ENCODE measurements at places on chromosomes 11 and 22.

DNA sequence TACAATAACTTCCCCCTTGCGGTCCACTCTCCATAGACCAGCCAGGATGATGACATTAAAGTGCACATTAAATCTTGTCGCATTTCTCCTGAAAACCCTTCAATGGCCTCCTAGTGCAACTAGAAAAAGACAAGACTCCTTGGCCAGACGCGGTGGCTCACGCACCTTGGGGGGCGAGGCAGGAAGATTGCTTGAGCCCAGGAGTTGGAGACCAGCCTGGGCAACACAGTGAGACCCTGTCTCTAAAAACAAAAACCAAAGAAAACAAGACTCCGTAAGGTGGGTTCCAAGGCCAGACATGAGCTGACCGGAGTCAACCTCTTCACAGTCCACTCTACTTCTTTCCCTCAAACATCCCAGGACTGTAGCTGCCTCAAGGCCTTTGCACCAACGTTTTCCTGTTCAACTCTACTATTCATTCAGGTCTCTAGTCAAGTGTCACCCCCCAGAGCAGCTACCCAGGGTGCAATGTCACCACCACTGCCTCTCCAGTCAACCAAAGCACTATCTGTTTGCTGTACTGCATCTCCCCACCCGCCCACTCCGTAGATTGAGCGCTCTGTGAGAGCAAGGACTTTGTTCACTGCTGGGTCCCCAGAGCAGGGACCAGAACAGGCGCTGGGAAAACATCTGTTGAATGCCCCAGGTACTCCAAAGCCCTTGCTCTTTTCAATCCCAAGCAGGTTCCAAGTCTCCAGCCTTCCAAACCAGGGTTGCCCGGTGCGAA lies 739 bp downstream of the ZMAT5 start:
- DNase-seq = no peak

- DNase-seq = peak; percentile 75
These were observed 21.9 kb upstream of the SCN2B start for GRCh38 chr11:118198370-118198769.

GRCh38 chr11:34323601-34324000 lies 34.2 kb downstream of the ABTB2 start:
- no peak for DNase-seq

- no peak for DNase-seq
These were observed 23.1 kb upstream of the SEPTIN5 start for GRCh38 chr22:19691007-19691720.

DNA sequence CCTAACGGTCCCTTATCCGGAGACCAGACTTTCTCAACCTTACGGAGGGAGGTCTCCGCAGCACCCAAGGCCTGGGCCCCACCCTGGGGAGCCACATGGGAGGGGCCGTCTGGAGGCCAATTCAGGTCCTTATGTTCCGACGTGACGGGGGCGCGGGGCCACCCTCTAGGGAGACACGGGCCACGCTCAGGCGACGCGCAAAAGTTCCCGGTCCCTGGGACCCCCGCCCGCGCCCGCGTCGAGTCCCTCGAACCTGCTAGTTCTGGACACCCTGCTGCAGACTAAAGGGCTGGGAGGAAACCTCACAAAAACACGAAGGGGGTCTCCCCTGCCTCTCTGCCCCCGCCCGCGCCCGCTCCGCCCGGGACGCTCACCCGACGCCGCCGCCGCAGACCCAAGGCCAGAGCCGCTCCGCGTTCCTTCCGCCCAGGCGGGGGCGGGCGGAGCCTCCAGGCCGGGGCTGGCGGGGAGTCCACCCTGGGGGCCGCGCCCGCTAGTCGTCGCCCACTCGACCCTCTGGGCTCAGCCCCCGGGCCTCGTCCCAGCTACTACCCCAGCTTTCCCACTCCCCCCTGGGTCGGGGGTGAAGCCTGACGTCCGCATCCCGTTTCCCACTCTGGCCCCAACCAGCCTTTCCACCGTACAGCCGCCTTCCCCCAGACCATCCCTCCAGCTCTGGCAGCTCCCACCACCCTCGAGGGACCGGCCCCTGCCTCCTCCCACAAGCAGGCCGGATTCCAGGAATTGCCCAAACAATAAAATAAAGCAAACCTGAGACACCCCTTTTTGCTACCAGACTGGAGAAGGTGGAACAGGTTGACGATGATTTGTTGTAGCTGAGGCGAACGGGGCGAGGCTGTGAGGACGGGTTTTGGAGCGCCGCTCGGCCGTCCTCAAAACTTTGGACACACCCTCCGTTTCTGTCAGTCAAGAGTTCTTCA lies 2.7 kb downstream of the RNH1 start:
- peak; percentile 47 for DNase-seq

GRCh38 chr11:87295237-87295636 lies 257.5 kb downstream of the TMEM135 start:
- no peak for DNase-seq

DNA sequence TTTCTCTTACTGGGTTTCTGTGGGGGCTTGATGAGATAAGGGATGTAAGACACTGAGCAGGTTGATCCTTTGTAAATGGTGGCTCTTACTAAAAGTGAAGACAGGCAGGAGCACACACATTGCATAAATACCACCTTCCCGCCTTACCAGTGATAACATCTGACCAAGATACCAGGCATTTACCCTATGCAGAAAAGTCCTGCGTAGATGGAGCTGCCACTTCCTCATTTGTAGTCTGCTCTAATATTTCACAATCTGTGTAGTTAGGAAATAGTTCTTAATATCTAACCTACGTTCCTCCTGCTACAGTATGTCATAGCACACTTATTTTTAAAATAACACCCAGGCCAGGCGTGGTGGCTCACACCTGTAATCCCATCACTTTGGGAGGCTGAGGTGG lies 23.9 kb upstream of the SWAP70 start:
- DNase-seq = no peak

Data from astrocyte of the hippocampus (primary cell).